ENCODE measurements at places on chromosomes 2 and 18.

GRCh38 chr18:78678318-78678695 is 301.3 kb upstream of the SALL3 start:
- DNase-seq: no peak

GRCh38 chr2:240593703-240594451 is 7.3 kb downstream of the CAPN10 start:
- no peak for DNase-seq

- DNase-seq: no peak
Measured at GRCh38 chr2:112032689-112033465, 22.2 kb upstream of the TMEM87B start.

DNA sequence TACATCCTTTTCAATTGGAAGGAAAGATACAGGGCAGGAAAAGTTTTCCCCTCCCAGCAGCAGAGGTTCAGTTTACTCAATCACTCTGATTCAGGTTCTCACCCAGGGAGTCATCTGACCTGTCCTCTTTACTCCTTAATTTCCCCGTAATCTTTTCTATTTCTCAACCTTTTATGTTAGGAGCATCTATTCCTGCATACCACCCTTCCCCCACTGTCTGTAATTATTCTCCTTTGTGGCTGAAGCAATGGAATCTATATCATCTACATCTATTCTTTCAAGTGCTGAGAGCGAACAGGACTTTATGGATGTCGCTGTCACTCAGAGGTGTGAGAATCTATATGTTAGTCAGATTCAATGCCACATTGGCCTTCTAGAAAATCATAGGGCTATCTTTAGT is 175.2 kb downstream of the NOL4 start:
- no peak for DNase-seq

Measured in NAMALWA (cell line).